ENCODE measurements at places on chromosomes 13 and 19. TPM values are rescaled to one million over a fixed set of nuclear protein-coding genes. Genes with fewer than 3 reads are reported as not detected.

The PTGER1 gene
- total RNA-seq: 0.60 TPM

The IL11 gene
- 4.4 TPM for total RNA-seq

The ACER1 gene
- total RNA-seq: not detected

The BCAM gene
- total RNA-seq: 77.1 TPM

- no peaks in the 10 kb centered on the region for H3K4me1 ChIP-seq
- H3K36me3 ChIP-seq: no peaks in the 10 kb centered on the region
- H3K4me3 ChIP-seq: no peak overlapping the region
Measured at GRCh38 chr19:34145741-34146202, 26.5 kb upstream of the LSM14A start.

- H3K4me3 ChIP-seq: no peak overlapping the region
- H3K4me1 ChIP-seq: no peaks in the 10 kb centered on the region
- no peak overlapping the region for H3K27ac ChIP-seq
- no peak for DNase-seq
Measured at GRCh38 chr19:53177986-53178385, 15.2 kb downstream of the ZNF665 start.

DNA sequence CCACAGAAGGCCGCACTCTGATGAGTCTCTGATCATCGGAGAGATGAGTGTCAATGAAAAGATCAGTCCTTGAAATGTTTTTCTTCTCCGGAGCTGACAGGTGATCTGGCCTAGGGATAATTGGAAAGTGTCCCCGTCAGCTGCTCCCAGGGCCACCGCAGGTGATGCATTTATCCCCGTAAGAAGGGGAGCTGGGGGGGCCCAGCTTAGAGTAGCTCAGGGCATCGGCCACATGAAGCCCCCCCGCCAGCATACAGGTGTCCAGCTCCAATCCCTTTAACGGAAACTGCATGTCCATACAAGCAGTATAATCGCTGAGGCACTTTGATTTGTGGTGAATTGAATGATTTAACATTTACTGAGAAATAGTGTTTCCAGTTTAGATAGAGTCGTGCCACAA, 27.7 kb downstream of the ATP4B start:
- no peaks in the 10 kb centered on the region for H3K4me1 ChIP-seq
- H3K4me3 ChIP-seq: no peak overlapping the region
- H3K36me3 ChIP-seq: no peaks in the 10 kb centered on the region
- DNase-seq: no peak

DNA sequence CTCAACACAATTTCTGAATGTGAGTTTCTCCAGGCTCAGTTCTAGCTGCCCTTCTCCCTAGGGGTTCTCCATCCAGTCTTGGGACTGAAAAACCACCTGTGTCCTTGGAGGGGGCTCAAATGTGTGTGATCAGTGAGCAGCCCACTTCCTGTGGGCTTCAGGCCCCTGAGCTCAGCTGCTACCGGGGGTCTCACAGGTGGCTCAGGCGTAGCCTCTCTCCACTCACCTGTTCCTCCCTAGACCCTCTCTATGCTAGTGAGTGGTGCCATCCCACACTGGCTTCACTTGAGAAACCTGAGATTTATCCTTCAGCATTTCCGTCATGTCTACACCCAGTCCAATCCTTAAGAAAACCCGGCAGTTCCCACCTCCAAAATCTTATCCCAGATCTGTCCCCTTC, 39.8 kb upstream of the GPI start:
- H3K36me3 ChIP-seq: no peaks in the 10 kb centered on the region
- DNase-seq: no peak
- H3K4me1 ChIP-seq: no peaks in the 10 kb centered on the region
- H3K27ac ChIP-seq: peak overlapping the region; percentile 39
